Skeletal muscle cell (primary cell): ENCODE measurements at places on chromosomes 1 and 21.

- DNase-seq, result peak; percentile 59
Measured at GRCh38 chr1:93324486-93325464, 20.9 kb upstream of the DR1 start.

- no peak for DNase-seq
Measured at GRCh38 chr1:201507360-201507675, 395 bp upstream of the CSRP1 start.

- DNase-seq, result no peak
Measured at GRCh38 chr1:110752941-110753725, 78.4 kb upstream of the KCNA3 start.

DNA sequence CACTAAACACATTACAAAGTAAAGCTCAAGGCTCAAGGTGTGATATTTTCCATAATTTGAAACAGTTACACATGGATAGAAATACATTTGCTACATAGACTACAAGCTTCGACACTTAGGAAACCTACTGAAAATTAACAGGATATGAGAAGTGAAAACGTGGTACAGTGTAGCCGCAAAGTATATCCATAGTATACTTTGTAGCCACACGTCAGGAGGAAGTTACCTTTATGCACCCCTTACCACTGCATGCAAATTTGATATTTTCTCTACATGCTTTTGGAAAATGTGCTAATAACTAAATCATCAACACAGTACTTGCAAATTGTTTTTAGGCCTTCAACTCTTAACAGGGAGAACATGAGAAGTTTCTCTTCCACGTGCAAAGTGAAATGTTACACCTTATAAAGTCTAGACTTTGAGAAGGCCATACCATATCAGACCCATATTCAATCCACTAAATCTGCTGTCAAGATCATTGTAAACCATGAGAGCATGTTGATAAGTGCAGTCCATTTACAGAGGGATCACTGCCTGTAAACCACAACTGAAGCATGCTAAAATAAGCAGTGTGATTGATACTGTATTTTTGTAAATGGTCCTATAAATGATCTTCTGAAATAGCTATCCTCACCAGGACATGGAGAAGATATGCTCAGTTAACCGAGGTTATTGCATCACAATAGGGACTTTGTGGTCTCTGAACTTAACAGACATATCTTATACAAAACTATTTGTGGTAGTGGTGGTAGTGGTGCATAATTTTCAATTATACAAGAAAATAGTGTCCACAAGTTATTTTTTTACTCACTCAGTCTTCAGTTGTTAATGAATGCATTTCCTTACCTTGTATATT lies 64.7 kb downstream of the VAV3 start:
- DNase-seq, result no peak

DNA sequence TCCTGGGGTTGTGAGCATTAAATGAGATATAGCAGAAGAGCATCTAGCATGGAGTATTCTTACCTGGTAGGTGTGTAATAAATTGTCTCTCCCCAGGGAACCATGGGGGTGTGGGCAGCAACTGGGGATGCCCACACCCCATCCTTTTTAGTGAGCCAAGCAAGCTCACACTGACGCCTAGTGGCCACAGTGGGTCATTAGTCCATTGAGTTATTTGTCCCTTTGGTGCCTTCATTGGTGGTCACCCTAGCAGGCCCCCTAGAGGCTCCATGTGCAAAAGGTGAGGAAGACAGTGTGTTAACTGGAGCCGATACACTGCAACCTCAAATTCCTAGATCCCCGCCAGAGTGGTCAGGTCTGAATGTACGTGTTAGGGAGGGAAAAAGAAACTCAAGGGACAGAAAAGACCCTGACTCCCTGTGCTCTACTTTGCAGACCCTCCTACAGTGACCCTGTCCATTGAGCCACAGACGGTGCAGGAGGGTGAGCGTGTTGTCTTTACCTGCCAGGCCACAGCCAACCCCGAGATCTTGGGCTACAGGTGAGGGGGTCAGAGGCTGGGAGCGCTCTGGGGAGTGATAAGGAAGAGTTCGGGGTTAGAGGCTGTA lies 93.3 kb upstream of the CD1D start:
- peak; percentile 17 for DNase-seq

DNA sequence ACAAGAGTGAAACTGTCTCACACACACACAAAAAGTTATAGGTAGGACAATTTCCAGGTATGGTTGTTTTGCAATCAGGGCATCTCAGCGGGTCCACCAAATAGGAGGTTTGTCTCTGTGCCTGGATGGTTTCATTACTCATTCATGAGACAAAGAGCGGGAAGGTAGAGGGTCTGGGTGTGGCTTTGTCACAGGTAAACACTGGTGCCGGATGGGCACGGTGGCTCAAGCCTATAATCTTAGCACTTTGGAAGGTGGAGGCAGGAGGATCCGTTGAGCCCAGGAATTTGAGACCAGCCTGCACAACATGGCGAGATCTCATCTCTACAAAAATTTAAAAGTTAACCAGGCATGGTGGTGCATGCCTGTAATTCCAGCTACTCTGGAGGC lies 16.3 kb upstream of the ERVH48-1 start:
- DNase-seq, result no peak

DNA sequence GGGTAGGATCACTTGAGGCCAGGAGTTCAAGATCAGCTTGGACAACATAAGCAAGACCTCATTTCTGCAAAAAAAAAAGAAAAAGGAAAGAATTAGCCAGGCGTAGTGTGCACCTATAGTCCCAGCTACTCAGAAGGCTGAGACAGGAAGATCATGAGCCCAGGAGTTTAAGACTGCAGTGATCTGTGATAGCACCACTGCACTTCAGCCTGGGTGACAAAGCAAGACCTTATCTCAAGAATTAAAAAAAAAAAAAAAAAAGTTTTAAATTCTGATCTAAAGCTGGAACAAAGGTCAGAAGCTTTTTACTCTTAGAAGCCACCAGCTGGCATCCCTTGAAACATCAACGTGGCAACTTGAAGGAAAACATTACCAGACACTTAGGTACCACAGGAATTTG lies 45.3 kb downstream of the HENMT1 start:
- no peak for DNase-seq
